ENCODE measurements at places on chromosomes 4 and X. TPM values are rescaled to one million over a fixed set of nuclear protein-coding genes. Genes with fewer than 3 reads are reported as not detected.

The SULT1E1 gene
- not detected for total RNA-seq

The CLCN5 gene
- 1.7 TPM for total RNA-seq

The SOX3 gene
- total RNA-seq = not detected

The CYSLTR1 gene
- total RNA-seq = 0.45 TPM

The DYNLT3 gene
- 24.8 TPM for total RNA-seq

The PABPC1L2A gene
- not detected for total RNA-seq

DNA sequence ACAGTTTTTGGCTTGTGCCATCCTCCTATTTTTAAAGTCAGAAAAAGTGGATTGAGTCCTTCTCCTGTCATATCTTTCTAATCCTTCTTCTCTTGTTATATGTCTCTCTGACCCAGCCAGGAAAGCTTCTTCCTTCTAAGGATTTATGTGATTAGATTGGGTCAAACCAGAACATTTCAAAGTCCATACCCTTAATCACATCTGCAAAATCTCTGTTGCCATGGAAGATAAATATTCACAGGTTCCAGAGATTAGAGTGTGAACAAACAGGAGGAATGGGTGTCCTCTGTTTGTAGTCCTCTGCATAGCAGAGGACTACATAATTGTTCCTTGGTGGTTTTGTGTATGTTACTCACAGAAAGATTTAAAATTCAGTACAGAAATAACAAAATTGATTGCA lies 421.2 kb downstream of the EPHA5 start:
- no peak overlapping the region for H3K4me3 ChIP-seq
- DNase-seq = no peak
- no peaks in the 10 kb centered on the region for H3K4me1 ChIP-seq

DNA sequence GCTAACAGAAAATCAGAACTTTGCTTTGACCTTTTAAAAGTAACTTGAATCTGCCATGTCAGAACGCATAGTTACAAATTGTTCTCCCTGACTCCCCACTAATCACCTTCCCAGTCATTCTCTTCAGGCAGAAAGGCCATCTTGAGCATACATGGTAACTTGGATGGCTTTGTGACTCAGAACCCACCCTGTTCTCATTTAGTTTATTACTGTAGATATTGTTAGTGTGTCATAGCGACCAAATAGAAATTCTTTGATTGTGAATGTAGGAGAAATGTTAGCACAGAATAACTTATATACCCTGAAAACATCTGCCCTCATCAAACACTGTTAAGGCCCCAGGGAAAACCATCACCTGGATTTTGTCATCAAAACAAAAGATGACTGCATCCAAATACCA lies 382.0 kb downstream of the MAGEB5 start:
- H3K4me1 ChIP-seq = no peaks in the 10 kb centered on the region
- no peak overlapping the region for H3K27ac ChIP-seq
- no peaks in the 10 kb centered on the region for H3K36me3 ChIP-seq
- no peaks in the 10 kb centered on the region for H3K27me3 ChIP-seq
- no peak for DNase-seq

DNA sequence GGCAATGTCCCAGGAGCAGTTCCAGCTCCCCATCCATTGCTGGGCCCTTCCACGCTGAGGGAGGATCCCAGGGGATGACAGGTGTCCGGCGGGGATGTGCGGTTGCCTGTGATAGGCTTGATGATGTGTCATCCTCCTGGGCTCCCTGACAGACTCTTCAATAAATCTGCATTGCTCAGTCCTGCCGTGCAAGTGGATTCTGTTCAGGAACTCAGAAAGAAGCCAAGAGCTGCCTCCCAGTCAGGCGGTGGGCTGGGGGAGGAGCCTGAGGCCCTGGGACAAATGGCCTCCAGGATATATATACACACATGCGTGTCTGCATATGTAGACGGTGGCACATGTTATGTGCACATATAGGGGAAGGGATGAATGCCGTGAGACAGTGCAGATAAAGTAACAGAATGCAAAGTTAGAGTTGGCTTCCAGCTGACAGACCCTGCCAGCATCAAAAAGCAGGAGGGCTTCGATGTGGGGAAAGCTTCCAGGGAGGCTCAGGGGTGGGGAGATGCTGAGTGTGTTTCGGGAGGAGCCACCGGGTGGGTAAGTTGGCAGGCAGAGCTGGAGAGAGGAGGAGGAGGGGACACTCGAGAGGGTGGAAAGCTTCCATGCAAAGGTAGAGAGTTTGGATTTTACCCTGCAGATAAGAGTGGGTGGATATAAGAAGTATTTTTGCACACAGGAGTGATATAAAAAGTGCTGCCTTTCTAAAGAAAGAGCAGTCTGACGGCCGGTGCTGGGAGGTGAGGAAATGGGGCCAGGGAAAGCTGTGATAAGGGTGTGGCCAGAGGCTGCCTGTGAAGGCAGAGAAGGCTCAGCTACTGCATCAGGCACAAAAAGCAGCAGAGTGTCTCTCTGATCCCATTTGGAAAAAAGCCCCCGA lies 28.5 kb upstream of the CRMP1 start:
- H3K27me3 ChIP-seq = peaks cover 4% of the 10 kb centered on the region
- H3K4me3 ChIP-seq = no peak overlapping the region
- no peaks in the 10 kb centered on the region for H3K4me1 ChIP-seq

DNA sequence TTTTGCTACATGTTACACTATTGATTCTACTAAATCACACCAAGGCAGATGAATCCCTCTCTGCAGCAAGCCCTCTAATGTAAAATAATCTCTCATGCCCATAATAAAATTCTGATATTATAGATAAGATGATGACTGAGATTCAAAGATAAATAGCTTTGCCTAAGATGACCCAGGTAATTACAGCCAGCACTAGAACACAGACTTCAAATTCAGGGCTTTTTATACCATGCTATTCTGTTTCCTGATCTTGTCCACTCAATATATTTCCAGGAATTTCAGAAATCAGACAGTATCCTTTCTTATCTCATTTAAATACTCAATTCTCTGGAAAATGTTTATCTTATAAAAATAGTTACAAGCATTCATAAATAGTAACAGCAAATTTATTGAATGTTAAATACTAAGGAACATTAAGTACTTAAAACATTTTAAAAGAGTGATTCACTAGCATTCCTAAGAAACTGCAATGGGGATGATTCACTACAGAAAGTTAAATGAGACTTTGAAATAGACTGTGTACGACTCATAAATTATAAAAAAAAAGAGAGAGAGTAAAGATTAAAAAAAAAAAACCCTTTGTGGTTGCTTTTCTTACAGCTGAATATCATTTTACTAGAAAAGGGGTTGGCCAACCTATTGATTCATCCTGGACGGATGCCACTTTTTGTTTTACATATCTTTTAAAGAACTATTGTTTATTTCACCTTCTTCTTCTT lies 45.8 kb upstream of the IL21 start:
- H3K4me1 ChIP-seq = peaks cover 57% of the 10 kb centered on the region
- H3K27ac ChIP-seq = peak overlapping the region; percentile 74
- no peaks in the 10 kb centered on the region for H3K36me3 ChIP-seq
- peak; percentile 32 for DNase-seq
- peaks cover 7% of the 10 kb centered on the region for H3K27me3 ChIP-seq

DNA sequence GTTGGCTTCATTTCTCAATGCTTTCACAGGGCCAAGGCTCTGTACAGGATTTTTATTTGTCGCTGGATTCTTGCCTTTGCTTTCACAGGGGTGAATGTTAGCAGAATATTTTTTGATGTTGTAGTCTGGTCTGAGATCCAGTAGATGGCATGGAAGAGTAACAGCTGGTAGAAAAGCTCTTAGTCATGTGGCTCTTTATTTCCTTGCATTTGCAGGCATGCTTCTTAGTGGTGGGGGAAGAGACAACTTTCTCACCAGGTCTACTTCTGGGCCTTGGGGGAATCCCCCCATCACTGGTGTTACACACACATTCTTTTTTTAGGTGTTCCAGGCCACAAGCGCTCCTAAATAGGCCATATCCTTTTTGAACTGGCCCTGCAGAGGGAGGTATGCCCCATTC lies 58.2 kb upstream of the DKK2 start:
- no peak overlapping the region for H3K4me3 ChIP-seq
- H3K27me3 ChIP-seq = no peaks in the 10 kb centered on the region
- no peak for DNase-seq
- H3K4me1 ChIP-seq = no peaks in the 10 kb centered on the region
- no peak overlapping the region for H3K27ac ChIP-seq

GRCh38 chr4:87632469-87632868 lies 17.6 kb upstream of the DMP1 start:
- H3K4me3 ChIP-seq = no peak overlapping the region
- DNase-seq = no peak
- H3K4me1 ChIP-seq = no peaks in the 10 kb centered on the region
- no peak overlapping the region for H3K27ac ChIP-seq

GRCh38 chr4:52982255-52982945 lies 120.3 kb downstream of the RASL11B start:
- no peak for DNase-seq
- H3K36me3 ChIP-seq = no peaks in the 10 kb centered on the region
- no peak overlapping the region for H3K27ac ChIP-seq
- H3K27me3 ChIP-seq = no peaks in the 10 kb centered on the region
- no peak overlapping the region for H3K4me3 ChIP-seq

GRCh38 chrX:112137276-112137675 lies 54.7 kb upstream of the TRPC5 start:
- no peak overlapping the region for H3K4me3 ChIP-seq
- H3K36me3 ChIP-seq = no peaks in the 10 kb centered on the region
- H3K27ac ChIP-seq = no peak overlapping the region
- no peaks in the 10 kb centered on the region for H3K27me3 ChIP-seq

DNA sequence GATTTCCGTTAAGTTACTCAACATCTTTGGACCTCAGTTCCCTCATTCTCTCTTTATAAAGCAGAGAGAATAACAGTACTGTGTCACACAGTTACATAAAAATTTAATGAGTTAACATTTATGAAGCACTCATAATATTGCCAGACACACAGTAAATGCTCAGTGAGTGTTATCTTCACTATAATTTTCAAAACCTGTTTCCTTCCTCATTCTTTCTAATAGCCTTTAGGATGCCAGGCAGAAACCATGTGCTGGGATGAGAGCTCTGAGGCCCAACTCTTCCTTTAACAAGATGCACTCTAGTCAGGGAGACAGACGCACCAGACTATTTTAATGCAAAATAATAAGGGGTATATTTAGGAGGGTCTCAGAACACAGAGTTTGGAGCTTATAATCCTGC lies 208.2 kb downstream of the STK32B start:
- no peaks in the 10 kb centered on the region for H3K36me3 ChIP-seq
- H3K4me3 ChIP-seq = no peak overlapping the region
- H3K27ac ChIP-seq = no peak overlapping the region

All from activated CD8-positive, alpha-beta T cell treated with anti-CD3 and anti-CD28 coated beads for 36 hours (primary cell).